ENCODE measurements at places on chromosomes 7 and 10.

DNA sequence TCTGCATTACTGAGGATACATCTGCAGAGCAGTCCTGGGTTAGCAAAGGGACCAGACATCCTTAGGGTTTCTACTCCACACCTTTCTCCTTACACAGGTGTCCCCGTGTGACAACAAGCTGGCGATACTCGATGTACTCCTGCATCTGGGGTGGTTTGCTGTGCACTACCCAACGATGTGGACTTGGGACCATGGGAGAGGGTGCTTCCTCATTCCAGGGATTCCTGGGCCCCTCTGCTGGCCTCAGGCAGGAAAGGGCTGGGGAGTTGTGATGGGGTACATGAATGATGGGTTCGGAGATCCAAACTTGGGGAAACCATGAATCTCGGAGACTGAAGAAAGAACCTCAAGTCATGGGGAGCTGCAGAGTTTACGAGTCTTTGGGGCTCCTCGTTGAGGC is 179.6 kb upstream of the GALNT17 start:
- DNase-seq = no peak

DNA sequence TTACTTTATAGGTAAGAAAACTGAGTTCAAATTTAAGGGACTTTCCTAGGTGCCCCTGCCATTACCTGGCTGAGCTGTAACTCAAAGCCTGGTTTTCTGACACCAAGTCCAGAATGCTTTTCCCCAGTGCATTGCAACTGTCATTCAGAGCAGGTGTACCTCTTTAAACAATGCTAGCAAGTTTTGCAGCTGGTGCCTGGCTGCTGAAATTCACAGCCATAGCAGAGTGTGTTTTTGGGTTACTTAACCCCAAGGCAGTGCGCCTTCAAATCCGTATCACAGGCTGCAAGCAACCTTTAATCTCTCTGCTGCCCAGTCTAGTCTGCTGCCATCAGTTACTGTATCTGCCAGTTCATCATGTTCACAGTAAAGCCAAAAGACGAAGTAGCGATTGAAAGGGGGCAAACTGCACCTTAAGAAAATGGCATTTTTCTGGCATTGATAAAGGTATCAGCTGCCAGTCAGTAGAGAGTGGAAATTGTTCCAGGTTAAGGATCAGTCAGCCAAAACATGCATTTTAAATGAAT is 265.4 kb downstream of the CSTF2T start:
- DNase-seq = no peak

- DNase-seq = no peak
These were observed 63.7 kb upstream of the PDK4 start for GRCh38 chr7:95660023-95660434.

DNA sequence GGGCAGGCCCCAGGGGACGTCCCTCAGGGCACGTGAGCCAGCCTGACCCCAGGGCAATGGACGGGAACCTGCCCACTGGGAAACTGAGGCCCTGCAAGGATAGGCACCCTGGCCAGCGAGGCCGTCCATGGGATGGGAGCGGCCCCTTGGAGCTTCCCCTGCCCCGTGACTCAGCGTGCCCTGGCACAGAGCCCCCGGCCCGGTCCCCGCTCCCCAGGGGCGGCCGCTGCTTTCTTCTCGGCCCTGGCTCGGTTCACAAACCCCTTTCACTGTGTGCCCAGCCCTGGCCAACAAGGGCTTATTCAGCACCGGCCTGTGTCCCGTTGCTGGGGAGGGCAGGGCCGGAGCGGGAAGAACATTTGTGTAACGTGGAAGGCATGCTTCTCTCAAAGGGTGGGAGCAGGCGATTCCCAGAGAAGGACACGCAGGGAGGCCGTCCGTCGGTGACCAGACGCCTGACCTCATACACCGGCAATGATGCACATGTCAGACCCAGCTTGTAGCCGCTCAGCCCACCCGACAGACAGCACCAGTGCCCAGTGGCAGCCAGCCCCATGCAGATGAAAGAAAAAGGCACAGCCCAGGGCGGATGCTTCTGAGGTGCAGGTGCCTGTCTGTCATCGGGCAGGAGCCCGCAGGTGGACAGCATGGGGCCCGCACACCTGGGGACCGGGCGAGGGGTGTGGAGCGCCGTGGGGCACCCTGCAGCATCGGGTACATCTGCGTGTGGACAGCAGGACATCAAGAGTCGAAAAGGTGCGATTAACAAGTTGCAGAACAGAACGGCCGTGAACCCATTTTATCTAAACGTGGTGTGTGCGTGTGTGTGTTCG is 94.5 kb downstream of the PDGFA start:
- DNase-seq = no peak

DNA sequence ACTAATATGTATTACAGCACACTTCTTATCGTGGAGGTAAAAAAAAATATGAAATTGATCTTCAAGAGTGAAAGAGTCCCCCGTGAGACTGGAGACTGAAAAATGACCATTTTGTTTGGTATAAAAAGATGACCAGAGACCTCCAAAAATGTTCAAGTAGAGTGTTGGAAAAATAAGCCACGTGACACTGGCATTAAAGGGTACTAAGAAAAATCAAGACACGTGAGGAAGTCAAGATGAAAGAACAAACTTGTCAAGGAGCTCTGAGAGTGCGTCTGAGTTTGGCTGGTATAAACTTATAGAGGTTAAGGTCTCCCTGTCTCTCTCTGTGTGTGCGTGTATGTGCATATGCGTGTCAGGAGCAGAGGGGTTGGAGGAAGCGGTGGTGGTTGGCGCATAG is 362.7 kb upstream of the COBL start:
- no peak for DNase-seq

- no peak for DNase-seq
These were observed 91.8 kb downstream of the SH3PXD2A start for GRCh38 chr10:103763374-103764202.

- DNase-seq = peak; percentile 28
These were observed 129.2 kb upstream of the SEC61G start for GRCh38 chr7:54888067-54888733.

GRCh38 chr7:101435461-101436220 is 73.0 kb downstream of the COL26A1 start:
- DNase-seq = peak; percentile 8

GRCh38 chr7:129741743-129742213 is 130.3 kb downstream of the NRF1 start:
- no peak for DNase-seq

Measured in thyroid gland (tissue), 4 donors.